Activated T-cell treated with anti-CD3 and anti-CD28 coated beads for 4 hours (primary cell): ENCODE measurements at places on chromosomes 6 and 20.

DNA sequence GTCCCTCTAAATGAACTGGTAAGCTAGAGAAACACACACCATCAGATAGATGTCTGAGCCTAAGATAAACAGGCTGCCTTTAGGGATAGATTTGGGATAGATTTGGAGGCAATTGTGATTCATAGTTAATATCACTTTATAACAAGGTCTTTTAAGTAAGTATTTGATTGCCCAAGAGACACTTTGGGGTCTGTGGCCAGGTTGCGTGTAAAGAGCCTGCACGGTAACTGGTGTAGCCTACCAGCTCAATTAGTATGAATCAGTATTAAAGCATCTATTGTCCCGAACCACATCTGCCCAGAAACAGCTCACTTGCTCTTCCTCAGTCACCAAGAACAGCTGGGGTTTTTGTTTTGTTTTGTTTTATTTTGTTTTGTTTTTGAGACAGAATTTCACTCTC is 193.3 kb downstream of the SASH1 start:
- no peak for DNase-seq

DNA sequence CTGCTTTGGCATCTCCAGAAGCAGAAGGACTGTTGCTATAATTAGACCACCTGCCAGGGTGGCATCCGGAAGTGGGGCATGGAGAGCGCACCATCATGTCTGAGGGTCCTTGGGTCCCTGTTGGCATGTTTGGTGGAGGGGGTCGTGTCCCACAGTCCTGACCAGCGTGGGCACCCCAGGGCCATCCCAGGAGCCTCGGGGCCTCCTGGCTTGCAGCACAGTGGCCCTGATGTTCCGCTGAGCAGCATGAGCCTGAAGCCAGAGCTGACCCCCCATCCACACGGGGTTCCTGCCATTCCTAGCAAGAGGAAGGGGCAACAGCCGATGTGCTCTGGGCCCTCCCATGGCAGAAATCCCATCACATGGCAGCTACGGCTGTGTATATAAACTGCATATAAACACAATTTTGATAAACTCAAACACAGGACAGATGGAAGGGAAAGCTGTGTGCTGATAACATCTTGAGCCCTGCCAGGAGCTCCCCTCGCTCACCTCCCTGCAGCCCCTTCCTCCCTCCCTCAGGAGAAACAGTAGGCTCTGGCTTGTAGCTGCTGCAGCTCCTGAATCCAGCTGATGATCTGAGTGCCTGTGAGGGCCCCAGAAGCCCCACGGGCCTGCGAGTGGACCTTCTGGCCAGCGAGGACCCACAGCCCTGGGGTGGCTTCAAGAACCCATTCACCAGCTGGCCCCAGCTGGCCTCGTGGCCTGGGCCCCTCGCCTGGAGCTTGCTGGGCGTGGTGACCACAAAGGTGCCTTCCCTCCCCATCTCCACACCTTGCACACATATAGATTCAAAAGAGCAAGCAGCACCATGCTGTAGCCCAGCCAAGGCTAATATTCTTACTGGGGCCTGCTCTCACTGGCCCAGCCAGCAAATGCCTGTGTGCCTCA is 321.6 kb downstream of the CDH4 start:
- no peak for DNase-seq

- DNase-seq, result no peak
Observed at GRCh38 chr20:1983301-1983700, 10.6 kb downstream of the PDYN start.

GRCh38 chr20:9228774-9229450 is 160.0 kb downstream of the PLCB4 start:
- DNase-seq, result no peak

DNA sequence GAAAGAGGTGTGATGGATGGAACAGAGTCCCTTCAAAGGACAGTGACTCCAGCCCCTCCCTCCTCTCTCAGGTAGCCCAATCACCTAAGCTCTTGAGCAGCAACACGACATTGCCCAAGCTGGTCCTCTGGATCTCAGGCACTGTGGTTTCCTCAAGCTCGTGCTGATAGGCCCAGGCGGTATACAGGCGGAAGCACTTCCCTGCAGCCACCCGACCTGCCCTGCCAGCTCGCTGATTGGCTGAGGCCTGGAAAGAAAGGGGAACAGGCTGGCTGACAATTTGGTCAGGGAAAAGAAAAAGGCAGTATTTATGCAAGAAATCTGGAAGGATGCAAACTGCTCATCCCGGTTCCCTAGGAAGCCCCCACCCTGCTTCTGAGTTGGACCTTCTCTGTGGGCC is 9.6 kb downstream of the C6orf136 start:
- no peak for DNase-seq

- no peak for DNase-seq
Observed at GRCh38 chr6:32974016-32974333, 5.6 kb downstream of the BRD2 start.

DNA sequence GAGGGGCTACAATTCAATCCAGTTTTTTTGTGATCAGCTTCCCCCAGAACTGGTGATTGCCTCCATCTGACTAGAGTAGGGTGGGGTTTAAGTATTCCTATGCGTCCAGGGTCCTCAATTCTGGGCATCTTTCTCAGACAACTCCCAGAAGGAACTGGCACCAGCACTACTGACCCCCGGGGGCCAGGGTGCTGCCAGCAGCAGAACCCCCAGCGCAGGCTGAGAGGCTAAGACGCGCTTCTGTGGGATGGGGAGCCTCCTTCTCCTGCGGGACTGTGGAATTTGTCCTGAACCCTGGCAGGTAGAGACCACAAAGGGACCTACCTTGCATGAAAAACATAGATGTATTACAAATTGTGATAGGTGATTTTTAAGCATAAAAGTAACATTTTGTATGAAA is 124.4 kb downstream of the PACRG start:
- no peak for DNase-seq
